ENCODE measurements at places on chromosomes 4 and X.

DNA sequence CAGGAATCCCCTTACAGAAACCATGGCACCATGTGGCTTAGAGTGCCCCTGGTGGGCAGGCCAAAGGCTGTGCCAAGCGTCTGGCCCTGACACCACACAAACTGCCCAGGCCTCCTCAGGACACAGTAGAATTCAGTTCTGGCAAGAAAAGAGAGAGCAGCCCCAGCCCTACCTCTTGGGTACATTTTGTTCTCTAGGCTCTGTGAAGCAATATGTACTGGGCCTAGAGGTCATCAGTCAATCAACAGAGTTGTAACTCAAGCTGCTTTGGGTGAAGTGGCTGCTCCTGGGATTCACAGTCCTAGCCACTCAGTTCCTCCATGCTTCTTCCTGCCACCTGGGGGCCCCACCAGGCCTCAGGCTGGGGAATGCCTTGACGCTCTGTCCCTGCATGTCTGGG lies 158.1 kb upstream of the MAMLD1 start:
- no peak for DNase-seq

- DNase-seq: no peak
These were observed 101.3 kb downstream of the RRAGB start for GRCh38 chrX:55818673-55819375.

DNA sequence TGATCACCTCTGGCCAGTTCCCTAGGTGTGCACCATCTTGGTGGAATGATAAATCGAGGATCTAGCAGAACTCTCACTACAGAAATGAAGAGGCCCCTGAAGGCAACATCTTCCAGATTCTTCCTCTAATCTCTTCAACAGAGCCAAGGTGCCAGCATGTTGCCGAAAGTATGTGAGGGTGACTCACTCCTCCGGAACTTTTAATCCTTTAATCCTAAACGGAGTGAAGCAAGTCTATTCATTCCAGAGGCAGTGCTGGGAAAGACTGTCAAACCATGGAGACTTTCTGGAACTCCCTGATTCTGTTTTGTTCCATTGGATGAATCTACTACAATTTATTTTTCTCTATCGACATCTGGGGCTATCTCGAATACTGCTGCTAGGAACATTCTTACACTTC lies 68.7 kb downstream of the SUPT20HL2 start:
- no peak for DNase-seq

DNA sequence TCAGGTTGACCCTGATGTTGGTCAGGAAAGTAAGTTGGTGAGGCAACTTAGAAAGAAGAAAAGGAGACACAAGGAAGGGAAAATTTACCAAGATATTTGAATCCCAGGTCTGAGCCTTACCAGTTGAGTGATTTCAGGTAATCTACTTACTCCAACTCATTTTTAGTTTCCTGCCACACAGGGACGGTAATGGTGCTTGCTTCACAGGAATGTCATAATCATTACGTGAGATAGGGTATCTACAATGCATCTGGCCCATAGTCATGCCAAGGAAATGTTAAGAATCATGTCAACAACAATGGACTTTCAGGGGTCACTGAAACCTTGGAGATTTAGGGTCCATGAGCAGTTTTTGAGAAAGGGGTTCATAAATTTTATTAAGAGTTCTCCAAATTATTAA lies 195.4 kb upstream of the HHIP start:
- no peak for DNase-seq
